Activated gamma-delta T cell (primary cell): ENCODE measurements at places on chromosomes 11 and 22.

- no peak for DNase-seq
Observed at GRCh38 chr11:128040603-128041002, 546.8 kb downstream of the ETS1 start.

DNA sequence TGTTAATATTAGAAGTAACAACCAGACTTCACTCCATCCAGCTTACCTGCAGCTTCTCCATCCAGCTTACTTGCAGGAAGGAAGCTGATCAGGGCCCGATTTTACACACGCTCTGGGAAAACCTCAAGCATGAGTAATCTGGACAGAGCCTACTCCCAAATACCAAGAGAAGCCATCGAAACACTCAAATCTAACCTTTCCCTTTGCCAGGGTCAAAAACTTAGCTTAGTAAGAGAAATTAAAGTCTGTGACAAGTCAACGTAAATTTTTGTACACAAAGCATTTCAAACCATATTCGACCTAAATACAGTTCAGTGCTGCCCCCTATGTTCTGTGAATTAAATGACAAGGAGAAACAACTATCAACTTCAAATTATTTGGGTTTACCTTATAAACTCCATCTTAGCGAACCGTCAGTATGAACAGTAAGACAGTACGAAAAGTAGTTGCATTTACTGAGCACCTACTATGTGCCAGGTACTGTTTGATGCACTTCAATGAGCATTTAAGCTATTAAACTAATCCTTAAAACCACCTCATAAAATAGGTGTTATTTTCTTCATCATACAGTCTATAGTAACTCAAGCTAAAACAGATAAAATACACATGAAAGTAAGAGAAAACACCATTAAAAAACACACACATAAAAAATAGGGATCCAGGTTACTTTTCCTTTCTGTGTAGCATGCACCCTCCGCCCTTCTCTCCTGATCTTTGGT lies 36.9 kb downstream of the ARFGAP3 start:
- DNase-seq = no peak

DNA sequence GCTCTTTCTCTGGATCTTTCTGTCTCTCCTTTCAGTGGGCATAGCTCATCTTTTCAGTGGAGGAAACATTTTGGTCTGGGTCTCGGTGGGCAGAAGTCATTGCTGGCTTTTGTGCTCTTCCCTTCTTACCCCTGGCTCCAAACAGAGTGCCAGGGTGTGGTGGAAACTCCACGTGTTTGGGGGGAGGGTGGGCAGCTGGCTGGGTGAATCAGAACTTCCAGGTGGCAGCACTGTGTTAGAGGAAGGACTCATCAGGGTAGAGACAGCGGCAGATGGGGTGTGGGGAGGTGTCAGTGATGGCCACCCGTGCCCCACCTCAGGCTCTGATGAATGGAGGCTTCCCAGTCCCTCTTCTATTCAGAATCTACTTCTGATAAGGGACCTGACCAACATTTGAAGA lies 114.0 kb downstream of the GRIK4 start:
- no peak for DNase-seq

- DNase-seq = no peak
Observed at GRCh38 chr22:23657727-23658126, 25.6 kb upstream of the DRICH1 start.
